Thoracic aorta (tissue), 2 donors: ENCODE measurements at places on chromosomes 3 and 15.

DNA sequence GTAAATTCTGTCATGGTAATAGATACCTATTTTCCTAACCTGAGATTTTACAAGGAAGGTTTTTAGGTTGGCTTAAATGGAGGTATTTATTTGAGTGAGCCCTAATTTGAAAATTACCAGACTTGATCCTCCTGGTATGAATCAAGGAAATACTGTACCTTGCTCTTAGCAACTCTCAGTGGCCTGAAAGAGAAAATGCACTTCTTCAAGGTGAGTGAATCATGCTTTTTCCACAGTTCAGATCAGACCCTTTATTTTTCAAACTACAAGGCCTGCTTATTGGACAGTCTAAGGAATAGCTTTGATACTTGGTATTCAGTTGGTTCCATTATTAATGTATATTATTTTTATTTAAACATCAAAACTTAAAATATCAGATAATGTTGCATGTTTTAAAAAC, 15.4 kb downstream of the FEM1B start:
- no peak for DNase-seq

DNA sequence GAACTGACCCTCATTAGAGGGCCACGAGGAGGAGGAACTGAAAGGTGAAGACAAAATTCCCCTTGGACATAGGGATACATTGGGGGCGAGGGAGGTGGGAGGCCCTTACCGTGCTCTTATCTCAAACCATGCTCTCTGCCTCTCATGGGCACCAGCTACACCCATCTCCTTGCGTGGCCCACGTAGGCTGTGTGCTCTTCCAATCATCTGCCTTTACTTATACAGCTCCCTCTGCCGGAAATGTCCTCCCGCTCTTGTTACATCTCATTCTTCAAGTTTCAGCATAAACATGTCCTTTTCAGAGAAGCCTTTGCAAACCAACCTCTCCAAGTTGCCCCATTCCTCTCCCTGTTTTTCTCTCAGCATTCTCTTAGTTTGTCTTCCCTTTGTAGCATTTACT, 307.8 kb upstream of the PROK2 start:
- no peak for DNase-seq

- no peak for DNase-seq
These were observed 65.9 kb upstream of the IGSF10 start for GRCh38 chr3:151526757-151527156.

DNA sequence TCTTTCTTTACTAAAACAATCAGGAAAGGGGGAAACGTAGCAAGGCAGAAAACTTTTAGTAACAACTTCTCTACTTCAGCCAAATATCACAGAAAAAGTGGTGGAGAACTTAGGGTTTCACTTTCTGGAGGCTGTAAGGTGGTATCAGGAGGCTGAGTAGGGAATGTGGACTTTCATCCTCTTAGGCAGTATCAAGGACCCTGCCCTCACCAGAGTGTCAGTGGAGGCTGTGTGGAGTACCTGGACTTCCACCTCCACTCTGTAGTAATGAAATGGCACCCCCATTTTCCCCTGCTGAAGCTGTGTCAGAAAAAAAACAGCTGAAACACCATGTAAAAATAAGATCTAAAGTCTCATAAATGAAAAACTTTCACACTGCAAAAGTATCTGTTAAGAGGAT, 11.2 kb upstream of the HHLA2 start:
- DNase-seq: no peak

DNA sequence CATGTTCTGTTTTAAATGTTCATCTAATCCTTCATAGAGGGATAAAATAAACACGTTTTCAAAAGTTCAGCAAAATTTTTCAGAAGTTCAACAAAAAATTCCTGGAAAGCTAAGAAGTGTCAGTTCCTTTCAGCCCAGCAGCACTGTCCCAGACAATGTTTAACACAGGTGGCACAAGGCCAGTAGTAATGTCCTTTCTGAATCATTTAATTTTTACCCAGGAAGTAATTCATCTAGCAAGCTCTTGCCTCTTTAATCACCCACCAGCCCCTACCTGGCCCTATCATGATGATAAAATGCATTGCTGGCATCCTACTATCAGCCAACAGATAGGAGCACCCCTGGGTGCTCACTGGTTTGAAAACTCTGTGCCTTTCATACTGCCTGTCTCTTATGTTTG, 627.1 kb upstream of the ADAMTS9 start:
- DNase-seq: no peak

DNA sequence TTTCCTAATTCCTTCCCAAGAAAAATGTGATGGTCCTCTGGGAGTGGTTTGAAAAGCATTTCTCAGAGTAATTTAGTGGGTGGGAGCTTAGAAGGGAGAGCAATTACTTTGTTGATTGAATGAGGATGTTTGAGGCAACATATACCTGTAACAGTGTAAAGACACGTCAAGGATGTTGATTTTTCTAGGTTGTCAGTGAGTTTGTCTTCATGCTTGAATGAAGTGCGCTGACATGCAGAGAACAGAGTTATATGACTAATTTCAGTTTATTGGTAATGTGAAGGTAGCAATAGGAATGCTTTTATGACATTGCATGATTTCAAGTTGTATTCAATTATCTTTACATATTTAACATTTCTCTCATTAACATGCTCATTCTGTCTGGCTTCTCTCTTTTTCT, 286.9 kb downstream of the NFKBIZ start:
- no peak for DNase-seq

DNA sequence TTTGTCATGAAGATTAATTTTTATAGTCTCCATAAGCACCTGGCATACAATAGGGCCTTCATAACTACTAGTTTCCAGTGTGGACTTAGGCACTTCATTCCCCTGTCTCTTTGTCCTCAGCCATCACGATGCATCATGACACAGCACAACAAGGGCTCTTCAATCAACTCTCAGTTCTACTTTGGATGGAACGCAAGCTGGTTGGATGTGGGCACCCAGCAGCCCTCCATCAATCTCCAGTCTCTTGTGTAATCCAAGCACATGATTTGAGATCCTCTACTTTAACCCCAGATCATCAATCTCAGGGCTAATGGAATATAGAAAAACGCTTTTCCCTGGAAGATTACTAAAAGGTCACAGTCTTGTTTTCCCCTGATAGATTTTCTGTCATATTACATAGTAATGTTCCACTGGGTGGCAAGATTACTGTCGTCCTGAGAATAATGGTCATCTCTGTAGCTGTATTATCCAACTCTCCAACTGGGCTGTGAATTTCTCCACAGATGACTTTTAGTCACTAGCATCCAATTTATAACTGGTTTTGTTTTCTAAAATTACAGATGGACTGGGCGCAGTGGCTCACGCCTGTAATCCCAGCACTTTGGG, 22.9 kb upstream of the CHRNA7 start:
- no peak for DNase-seq

GRCh38 chr3:20999661-21000060, 751.3 kb downstream of the ZNF385D start:
- DNase-seq: no peak

GRCh38 chr3:10467904-10468612, 37.3 kb downstream of the ATP2B2 start:
- no peak for DNase-seq

DNA sequence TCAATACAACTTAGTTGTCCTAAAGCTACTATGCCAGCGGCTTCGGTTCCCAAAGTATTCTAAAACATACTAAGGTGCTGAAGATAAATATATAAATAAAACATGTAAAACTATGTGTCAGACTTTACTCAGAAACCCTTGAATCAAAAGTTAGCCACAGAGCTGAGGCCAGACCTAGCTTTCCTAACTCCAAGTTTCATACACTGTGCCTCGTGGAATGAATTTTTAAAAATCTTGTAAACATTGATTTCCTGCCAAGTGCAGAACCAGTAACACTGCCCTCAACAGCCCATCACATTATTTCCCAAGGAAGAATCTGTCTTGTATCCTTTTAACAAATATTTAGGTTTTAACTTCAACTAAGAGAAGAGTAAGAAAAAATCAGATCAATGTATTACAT, 36.4 kb downstream of the TAMM41 start:
- no peak for DNase-seq

- DNase-seq: no peak
These were observed 25.7 kb downstream of the GPD1L start for GRCh38 chr3:32132121-32132520.

DNA sequence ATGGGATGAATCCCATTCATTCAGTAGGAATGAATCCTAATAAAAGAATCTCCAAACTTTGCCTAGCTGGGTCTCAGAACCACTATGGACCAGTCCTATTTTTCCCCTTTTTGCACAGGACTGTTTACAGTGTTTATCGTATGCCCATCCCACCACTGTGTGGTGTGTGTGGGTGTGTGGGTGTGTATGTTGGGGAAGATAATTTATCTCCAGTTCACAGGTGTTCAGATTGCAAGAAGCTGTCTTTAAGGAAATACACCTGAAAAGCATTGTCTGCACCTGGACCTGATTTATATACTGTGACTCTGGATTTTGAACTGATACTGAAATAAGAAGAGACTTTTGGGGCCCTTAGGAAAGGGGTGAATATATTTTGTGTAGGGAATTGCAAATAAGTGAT, 24.7 kb upstream of the SHF start:
- no peak for DNase-seq

- DNase-seq: no peak
These were observed 343.3 kb downstream of the DIPK2A start for GRCh38 chr3:144314946-144315345.

DNA sequence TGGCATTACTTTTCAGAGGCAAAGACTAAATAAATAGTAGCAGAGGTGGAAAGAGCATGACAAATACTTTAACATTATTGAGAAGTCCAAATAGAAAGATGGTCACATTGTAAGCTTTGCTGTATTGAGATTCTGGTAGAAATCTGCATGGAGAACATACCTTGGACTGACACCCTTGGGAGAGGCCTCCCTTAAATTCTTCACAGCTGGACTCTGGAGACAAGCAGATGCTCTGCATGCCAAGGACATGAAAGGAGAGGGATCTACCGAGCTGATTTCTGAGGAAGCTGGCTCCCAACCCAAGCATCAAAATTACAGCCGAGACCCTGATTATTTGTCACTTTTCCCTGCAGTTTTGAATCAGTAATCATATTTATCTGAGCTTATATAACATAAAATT, 212.5 kb upstream of the COL8A1 start:
- DNase-seq: no peak

DNA sequence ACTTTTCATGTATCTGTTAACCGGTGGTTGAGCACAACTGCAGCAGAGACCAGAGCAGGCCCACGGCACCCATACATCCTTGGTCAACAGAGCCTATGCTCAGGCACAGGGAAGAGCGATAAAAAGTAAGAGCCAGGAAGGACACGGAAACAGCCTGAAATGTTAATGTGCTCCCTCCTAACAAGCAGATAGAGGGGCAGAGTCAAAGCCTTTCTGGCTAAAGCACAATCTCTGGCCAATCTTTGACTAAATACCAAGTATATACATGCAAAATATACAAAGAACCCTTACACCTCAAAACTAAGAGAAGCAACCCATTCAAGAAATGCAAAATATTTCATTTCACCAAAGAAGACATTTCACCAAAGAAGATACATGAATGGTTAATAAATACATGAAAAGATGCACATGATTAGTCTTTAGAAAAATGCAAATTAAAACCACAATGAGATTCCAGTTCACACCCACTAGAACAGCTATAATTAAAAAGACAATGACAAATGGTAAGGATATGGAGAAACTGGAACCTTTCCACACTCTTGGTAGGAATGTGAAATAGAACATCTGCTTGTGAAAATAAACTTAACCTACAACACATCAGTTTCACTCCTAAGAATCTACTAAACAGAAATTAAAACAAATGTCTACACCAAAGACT, 88.0 kb downstream of the OSBPL10 start:
- no peak for DNase-seq

- DNase-seq: no peak
These were observed 78.4 kb upstream of the RASGRF1 start for GRCh38 chr15:79168922-79169456.

GRCh38 chr15:60162968-60163355, 158.9 kb downstream of the FOXB1 start:
- no peak for DNase-seq

DNA sequence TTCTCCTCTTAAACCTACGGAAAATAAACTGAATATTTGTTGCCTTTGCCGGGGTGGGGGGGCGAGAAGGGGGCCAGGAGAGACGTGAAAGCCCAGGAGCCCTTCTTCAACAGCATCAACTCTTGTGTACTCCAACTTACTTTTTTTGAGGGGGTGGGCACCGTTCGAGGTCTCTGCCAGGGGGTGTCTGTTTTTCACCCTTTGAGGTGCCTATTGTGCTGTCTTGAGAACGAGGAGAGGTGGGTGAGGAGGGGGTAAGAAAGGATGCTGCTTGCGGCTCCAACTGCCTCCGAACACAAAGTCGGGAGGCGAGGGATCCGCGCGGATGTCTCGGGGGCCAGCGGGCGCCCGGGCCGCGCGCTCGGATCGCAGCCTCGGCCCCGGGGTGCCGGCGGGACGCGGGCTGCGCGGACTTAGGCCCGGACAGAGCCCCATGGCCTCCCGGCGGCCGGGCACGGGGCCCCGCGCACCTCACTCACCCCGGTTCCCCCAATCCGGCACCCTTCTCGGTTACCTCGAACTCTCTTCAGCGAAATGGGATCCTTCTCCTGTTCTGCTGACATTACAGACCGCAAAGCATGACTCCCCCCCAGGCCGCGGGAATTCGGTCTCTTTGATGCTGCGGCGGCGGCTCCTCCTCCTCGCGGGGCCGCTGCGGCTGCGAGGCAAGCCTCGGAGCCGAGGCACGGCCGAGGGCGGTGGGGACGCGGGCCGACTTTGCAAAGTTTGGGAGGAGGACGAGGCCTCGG, 650 bp downstream of the PYGO1 start:
- no peak for DNase-seq

GRCh38 chr3:30710017-30710416, 103.6 kb downstream of the TGFBR2 start:
- no peak for DNase-seq

GRCh38 chr3:49903451-49904424, at the start of gene MST1R:
MST1R (minus strand) TSS chr3:49903873; CDS start chr3:49903609, 264 bp downstream.
- DNase-seq: no peak

GRCh38 chr3:129824926-129825541, 68.5 kb downstream of the TMCC1 start:
- DNase-seq: no peak

- DNase-seq: no peak
These were observed 67.1 kb upstream of the SH3GL3 start for GRCh38 chr15:83380059-83380458.

DNA sequence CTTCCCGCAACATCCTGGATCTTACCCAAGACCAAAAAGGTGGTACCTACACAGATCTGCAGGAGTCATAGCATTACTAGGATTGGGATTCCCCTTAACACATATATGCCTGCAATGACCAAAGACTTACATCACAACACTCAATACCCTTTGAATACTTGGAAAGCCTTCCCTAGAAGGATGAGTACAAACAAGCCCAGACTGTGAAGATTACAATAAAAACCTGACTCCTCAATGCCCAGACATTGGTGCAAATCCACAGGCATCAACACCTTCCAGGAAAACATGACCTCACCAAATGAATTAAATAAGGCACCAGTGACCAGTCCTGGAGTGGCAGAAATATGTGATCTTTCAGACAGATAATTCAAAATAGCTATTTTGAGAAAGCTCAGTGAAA, 326.8 kb downstream of the TBL1XR1 start:
- no peak for DNase-seq

GRCh38 chr15:75235760-75236729, 22.1 kb upstream of the GOLGA6C start:
- no peak for DNase-seq
